ENCODE measurements at places on chromosomes 7 and 10.

- no peak for DNase-seq
Measured at GRCh38 chr7:112104120-112104519, 102.1 kb downstream of the DOCK4 start.

DNA sequence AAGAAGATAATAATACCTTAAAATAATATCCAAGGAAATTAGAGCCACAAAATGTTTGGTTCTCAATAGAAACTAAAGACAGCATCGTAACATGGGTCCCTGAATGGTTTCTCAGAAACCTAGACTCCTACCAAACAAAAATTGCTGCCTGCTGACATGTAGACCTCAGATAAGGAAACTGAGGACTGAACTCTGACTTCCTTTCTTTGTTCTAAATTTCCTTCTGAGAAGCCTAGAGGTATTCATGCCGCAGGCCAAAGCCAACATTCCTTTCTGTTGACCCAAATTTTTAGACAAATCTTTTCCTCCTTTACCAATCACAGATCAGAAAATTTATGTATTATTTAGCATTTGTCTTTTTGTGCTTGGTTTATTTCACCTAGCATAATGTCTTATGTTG, 816.7 kb upstream of the PHF14 start:
- no peak for DNase-seq

DNA sequence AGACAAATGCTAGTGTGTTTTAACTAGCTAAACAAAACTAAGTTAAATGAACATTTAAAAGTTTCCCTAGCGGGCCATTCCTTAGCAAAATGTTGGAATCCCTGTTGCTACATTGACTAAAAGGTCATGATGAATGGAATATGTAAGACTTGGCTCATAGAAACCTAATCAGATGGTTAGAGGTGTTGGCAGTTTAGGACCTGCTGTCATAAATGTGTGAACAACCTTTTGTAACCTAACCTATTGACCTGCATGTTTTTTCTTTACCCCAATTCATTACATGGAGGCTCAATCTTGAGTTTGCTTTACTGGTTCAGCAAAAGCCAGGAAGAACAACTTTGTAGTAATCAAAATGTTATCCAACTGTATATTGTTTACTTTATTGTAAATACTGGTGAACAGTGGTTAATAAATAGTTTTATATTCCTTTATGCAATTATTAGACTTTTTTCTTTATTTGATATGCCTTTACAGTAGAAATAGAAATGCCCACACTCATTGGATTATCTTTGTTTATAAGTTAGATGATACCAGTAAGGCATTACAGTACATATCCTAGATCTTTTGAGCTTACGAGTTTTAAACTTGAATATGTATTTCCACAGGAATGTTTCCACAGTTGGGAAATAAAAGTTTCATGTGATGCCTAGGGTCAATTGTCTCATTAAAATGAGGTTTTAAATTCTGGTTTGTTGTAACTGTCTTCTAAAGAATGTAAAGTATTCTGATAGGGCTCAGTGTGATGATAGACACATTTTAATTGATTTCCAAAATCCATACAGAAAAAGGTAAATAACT, 11.6 kb downstream of the CBX3 start:
- no peak for DNase-seq

GRCh38 chr10:48507933-48508790, 96.7 kb downstream of the ARHGAP22 start:
- DNase-seq, result no peak

GRCh38 chr7:83054472-83054871, 108.2 kb downstream of the PCLO start:
- DNase-seq, result no peak

DNA sequence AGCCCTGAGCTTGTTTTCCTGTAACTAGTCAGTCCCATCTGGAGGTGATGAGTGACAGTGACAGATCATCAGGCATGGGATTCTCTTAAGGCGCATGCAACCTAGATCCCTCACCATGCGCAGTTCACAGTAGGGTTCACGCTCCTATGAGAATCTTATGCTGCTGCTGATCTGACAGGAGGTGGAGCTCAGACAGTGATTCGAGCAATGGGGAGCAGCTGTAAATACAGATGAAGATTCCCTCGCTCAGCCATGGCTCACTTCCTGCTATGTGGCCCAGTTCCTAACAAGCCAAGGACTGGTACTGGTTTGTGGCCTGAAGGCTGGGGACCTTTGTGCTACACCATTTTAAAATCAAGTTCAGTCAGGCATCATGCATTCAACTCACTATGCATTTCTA, 221.7 kb downstream of the KIAA1217 start:
- DNase-seq, result no peak

- DNase-seq, result no peak
Measured at GRCh38 chr7:50620433-50620832, 55.2 kb upstream of the DDC start.

DNA sequence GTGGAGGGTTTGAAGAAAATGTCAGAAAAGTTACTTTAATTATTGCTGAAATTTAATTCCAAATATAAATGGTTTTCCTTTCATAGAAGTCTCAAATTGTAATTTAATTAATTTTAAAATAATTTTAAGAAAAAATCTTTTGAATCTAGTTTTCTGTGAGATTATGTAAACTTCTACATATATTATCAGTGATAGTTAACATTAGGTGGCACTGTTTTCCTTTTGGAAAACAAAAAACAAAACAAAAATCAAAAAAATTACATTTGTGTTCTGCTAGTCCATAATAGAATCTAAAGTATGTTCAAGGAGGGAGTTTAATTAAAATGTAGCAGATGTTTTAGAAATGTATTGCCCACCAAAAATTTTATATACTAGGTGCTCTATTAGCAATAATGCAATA, 1456.7 kb downstream of the REEP3 start:
- DNase-seq, result no peak

- DNase-seq, result no peak
Measured at GRCh38 chr10:123517901-123518300, 148.3 kb upstream of the GPR26 start.

DNA sequence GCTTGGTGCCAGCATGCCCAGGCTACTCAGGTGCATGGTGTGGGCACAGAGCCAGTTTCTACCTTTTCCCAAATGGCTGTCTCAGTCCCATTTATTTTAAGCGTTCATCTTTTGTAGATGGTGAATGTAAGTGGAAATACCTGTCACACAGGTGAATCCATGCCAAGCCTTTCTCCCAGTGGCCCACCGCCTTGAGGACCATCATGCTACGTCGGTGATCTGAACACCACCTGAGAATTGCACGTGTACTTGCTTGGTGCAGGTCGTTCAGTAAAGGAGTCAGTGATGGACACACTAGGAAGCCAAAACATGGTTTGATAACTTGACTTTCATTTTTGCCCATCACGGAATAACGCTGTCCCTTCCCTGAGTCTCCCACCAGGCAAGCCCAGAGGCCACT, 666.7 kb upstream of the FOXK1 start:
- no peak for DNase-seq

- DNase-seq, result peak; percentile 61
Measured at GRCh38 chr7:7639847-7640220, 718 bp upstream of the UMAD1 start.

DNA sequence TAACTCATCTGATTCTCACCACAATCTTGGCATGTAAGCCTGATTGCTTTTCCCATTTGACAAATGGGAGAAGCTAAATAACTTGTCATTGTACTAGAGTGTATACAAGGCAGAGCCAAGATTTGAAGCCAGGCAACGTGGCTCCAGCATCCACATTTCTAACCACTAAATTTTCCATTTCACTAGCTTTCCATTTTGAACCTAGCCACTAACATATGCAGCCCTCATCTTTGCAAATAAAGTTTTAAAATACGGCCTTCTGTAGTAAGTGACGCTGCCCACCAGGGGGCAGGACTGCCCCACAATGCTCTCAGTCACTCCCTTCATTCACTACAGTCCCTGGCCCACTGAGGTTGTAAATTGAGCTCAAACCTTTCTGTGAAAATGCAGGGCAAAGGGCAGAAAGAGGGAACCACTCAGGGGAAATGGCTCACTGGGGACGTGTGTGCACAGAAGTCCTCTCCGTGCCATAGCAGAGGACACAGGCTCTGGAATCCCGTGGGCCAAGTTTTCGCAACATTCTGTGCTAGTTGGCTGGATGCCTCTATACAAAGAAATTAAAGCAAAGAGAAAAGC, 315.7 kb downstream of the TNS3 start:
- no peak for DNase-seq

- DNase-seq, result no peak
Measured at GRCh38 chr7:114413761-114414155, 857 bp upstream of the FOXP2 start.

- DNase-seq, result no peak
Measured at GRCh38 chr10:29473406-29474100, 161.2 kb downstream of the SVIL start.

DNA sequence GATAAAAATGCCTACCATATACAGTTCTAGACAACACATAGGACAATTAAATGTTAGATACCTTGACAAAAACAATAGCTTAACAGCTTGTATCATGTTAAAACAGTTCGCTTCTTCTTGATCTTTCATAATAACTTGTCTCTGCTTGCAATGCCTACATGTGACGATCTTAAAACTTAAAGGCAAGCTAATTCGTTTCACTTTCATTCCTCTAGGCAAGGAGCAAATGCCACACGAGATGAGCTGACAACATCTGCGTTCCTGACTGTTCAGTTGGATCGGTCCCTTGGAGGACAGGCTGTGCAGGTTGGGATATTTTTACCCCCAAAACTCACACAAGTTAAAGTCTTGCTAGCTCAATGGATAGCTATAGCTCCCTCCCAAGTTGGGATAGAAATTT, 51.6 kb upstream of the ARL4A start:
- DNase-seq, result no peak

GRCh38 chr10:79249186-79250121, 97.8 kb upstream of the PPIF start:
- no peak for DNase-seq

DNA sequence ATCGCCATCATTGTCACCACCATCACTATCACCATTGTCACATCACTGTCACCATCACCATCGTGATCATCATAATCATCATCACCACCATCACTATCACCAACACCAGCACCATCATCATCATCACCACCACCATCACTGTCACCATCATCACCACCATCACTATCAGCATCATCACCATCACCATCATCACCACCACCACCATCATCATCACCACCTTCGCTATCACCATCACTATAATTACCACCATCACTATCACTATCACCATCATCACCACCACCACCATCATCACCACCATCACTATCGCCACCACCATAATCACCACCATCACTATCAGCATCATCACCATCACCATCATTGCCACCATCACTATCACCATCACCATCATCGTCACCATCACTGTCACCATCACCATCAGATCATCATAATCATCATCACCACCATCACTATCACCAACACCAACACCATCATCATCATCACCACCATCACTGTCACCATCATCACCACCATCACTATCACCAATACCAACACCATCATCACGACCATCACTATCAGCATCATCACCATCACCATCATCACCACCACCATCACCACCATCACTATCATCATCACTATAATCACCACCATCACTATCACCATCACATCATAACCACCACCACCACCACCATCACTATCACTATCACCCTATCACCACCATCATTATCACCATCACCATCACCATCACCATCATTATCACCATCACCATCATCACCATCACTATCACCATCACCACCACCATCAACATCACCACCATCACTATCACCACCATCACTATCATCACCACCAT, 6.0 kb upstream of the GNA12 start:
- no peak for DNase-seq

DNA sequence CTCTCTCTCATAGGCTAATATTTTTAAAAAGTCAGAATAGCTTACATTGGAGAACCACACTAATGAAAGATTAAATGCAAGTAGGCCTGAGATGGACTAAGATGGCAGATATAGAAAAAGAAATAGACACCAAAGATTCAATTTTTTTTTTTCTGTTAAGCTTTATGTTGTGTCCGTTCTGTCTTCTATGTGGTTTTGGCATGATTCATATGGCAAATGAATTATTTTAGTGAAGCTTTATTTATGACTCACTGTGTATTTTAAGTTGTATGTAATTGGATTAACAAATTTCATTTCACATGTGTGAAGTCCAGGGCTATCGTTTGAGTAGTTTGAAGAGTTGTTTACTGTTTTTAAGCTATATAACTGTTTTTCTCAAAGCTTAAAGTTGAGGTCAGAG, 214.8 kb downstream of the CAMK1D start:
- DNase-seq, result no peak

- DNase-seq, result no peak
Measured at GRCh38 chr10:60299961-60300883, 89.5 kb downstream of the ANK3 start.

GRCh38 chr10:21379143-21379542, 146.3 kb downstream of the SKIDA1 start:
- no peak for DNase-seq

- DNase-seq, result no peak
Measured at GRCh38 chr7:140631021-140631420, 9.6 kb downstream of the DENND2A start.

GRCh38 chr10:29392376-29393021, 103.6 kb downstream of the LYZL1 start:
- no peak for DNase-seq

- DNase-seq, result no peak
Measured at GRCh38 chr10:131678613-131679012, 222.2 kb upstream of the PPP2R2D start.

DNA sequence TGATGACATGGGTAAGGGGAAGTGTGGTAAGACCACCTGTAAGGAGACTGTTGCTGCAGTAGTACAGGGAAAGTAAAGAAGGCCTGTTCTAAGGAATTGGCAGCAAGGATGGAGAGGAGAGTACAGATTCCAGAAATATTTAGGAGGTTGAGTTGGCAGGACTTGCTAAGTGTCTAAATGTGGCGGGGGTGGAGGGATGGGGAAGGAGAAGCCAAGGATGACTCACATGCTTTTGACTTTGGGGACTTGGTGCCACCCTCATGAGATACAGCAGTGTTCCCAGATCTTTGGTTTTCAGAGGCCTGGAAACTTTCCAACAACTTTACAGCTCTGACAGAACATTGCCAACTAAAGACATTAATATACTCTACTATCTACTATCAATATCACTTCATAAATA, 45.4 kb downstream of the CDK6 start:
- DNase-seq, result no peak

DNA sequence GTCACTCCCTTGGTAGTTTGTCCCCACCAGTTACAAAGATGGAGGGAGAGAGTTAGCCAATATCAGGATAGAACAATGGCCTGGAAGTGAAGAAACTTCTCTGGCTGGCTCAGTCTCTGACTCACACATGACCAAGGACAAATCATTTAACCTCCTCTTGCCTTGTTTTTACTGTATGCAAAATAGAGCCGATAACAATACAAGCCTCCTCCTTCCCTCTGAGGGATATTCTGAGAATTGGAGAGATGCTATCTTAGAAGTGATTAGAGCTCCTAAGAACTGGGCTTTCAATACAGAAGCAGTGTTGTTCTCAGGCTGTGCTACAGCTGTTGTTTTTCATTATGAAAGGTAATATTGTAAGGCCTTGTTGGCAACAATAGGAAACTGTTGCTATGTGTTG, 87.7 kb upstream of the EGR2 start:
- no peak for DNase-seq
